ENCODE measurements at places on chromosomes 12 and 14. TPM values are rescaled to one million over a fixed set of nuclear protein-coding genes. Genes with fewer than 3 reads are reported as not detected.

DNA sequence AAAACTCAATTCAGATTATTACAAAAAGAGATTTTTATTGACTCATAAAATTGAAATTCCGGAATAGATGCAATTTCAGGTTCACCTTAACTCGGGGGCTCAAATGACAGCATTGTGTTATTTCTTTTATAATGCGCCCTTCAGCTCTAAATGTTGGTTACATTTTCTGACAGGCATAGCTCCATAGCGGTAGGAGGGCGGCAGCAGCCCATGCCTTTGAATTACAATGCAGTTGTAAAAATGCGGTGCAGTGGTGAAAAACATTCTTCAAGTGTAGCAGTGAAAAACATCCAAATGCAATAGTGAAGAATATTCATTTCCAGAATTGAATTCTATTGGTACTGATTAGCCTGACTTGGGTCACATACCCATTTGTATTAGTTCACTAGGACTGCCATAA is 215.3 kb upstream of the PKP2 start:
- no peaks in the 10 kb centered on the region for H3K27me3 ChIP-seq
- H3K36me3 ChIP-seq = no peaks in the 10 kb centered on the region
- no peak for DNase-seq
- H3K4me3 ChIP-seq = no peak overlapping the region
- no peaks in the 10 kb centered on the region for H3K4me1 ChIP-seq
- no peak overlapping the region for H3K27ac ChIP-seq

- no peaks in the 10 kb centered on the region for H3K36me3 ChIP-seq
- no peaks in the 10 kb centered on the region for H3K27me3 ChIP-seq
- H3K4me3 ChIP-seq = no peak overlapping the region
- no peaks in the 10 kb centered on the region for H3K4me1 ChIP-seq
- H3K27ac ChIP-seq = no peak overlapping the region
- no peak for DNase-seq
Observed at GRCh38 chr12:8088574-8088973, 6.5 kb downstream of the NECAP1 start.

DNA sequence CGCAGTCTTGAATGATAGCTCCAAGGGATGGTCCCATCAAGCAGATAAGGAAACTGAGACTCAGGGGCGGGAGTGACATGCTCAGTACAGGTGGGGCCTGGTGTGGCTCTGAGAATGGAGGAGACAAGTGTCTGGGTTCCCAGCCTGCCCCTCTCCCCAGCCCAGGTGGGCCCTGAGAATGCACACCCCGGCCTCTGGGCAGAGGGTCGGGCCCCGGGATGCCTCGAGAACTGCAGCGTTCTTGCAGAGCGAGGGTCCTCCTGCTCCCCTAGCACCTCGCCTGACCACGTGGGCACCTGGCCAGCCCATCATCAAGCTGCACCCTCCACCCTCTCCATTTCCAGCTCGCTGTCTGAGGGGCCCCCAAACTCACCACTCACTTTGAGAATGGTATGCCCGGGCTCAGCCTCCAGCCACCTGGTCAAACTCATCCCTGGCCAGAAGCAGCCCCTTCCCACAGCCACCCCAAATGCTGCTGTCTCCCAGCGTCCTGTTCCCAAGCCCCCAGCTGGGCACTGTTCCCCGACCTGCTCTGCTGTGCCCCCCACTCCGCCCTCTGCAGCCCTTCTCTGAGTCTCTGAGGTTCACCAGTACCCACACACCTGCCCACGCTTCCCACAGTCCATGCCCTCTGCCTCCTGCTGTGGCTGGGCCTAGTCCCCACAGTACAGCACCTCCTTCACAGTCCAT is 44.3 kb downstream of the CYP46A1 start:
- DNase-seq = no peak
- H3K27me3 ChIP-seq = no peaks in the 10 kb centered on the region
- peaks cover 10% of the 10 kb centered on the region for H3K4me1 ChIP-seq

GRCh38 chr12:24719293-24719721 is 229.6 kb downstream of the BCAT1 start:
- no peaks in the 10 kb centered on the region for H3K27me3 ChIP-seq
- H3K4me1 ChIP-seq = peaks cover 20% of the 10 kb centered on the region
- no peaks in the 10 kb centered on the region for H3K36me3 ChIP-seq
- no peak overlapping the region for H3K4me3 ChIP-seq
- DNase-seq = no peak
- no peak overlapping the region for H3K27ac ChIP-seq

GRCh38 chr12:111597831-111598636 is 1.1 kb downstream of the ATXN2 start:
- peaks cover 22% of the 10 kb centered on the region for H3K4me1 ChIP-seq
- peak; percentile 50 for DNase-seq
- H3K4me3 ChIP-seq = peak overlapping the region; percentile 96

- no peak overlapping the region for H3K4me3 ChIP-seq
- no peaks in the 10 kb centered on the region for H3K4me1 ChIP-seq
- H3K27me3 ChIP-seq = no peaks in the 10 kb centered on the region
- DNase-seq = no peak
Observed at GRCh38 chr12:113266106-113266895, 45.0 kb downstream of the TPCN1 start.

DNA sequence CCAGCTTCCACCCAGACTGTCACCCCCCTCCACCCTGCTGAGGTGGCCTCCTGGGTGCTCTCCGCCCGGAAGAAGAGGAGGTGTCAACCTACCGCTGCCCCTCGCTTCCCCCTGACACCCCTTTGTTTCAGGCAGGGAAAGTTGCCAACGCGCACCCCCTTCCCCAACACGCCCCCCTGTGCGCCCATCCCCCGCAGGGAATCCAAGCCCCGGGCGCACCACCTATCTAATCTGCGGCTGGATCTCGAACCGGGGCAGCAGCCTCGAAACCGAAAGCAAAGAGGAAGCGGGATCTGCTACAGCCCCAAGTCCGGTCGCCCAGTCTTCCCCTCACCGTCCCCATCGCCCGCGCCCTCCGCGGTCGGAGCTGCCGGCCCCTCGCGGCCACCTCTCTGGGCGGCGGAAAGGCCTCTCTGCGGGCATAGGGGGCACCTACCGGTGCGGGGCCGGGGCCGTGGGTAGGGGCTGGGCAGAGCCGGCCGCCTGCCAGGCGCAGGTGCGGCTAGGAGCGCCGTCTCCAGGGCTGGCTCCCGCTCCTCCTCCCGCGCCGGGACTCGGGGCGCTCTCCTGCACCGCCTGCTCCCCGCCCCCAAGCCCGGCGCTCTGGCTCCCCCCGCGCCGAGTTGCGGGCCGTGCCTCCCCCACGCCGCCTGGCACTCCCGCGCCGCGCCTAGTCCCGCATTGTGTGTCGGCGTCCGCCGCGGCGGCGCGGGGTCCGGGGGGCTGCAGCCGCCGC is 18.3 kb upstream of the PLEKHH1 start:
- H3K4me3 ChIP-seq = peak overlapping the region; percentile 52
- no peak overlapping the region for H3K27ac ChIP-seq
- H3K4me1 ChIP-seq = peaks cover 4% of the 10 kb centered on the region
- DNase-seq = peak; percentile 34
- H3K36me3 ChIP-seq = no peaks in the 10 kb centered on the region

DNA sequence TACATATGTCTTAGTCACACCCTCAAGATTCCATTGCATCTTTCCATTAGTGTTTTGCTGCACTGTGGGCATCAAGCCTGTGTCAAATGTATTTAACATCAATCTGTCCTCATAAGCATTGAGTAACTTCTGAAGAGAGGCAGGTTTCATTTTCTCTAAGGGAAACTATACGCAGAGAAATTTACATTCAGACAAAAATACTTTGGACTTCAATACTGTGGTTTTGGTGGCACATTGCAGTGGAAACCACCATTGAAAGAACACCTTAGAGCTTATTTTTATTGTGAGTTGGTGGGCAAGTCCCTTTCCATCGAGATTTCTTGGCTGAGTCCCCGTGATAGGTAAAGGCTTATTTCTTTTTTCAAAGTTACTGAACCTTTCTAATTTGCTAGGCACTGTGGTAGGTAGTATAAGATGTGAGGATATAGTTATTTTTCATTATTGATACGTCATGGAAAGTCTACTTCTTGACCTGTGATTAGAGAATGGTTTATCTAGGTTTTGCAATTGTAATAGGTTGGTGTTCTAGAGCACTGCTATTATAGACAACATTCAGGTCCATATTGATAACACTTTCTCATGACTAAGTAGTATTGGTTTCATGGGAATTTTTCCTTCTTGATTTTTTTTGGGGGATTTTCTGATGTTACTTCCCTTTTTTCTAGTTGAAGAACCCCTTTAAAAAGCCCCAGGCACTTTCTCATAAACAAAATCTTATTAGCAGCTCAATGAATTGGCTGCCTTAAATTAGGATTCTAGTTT is 81.9 kb downstream of the CFAP54 start:
- H3K27ac ChIP-seq = no peak overlapping the region
- H3K27me3 ChIP-seq = no peaks in the 10 kb centered on the region
- H3K36me3 ChIP-seq = no peaks in the 10 kb centered on the region
- no peaks in the 10 kb centered on the region for H3K4me1 ChIP-seq

DNA sequence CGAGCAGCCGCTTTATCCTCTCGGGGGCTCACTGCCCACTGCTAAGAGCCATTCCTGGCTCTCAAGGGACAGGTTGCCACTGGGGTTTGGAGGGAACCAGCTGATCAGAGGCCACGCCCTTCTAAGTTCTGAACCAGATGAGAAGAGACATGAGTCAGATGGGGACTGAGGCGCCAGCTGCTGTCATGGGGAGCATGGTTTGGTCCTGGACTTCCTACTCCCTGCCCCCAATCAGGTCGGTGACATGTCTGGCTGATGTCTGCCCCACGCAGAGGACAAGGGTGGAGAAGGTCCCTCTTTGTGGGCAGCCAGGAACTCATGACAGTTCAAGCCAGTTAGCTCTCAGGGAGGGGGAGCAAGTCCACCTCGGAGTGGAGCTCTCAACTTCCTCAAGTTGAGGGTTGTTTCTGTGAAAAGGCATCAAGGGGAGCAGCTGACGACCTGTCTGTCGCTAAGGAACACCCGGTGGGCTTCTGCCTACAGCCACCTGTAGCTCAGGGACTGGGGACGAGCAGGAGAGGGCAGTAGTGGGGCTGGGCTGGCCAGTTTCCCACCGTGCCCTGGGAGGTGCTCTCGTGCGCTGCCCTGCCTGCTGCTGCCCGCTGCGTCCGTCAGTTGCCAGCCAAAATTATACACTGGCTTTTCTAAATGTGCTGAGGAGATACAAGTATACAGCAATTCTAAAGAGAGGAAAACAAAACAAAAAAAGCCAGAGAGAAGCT is 20.5 kb downstream of the PSMC1 start:
- H3K36me3 ChIP-seq = no peaks in the 10 kb centered on the region
- peak overlapping the region; percentile 23 for H3K27ac ChIP-seq
- no peak for DNase-seq
- no peak overlapping the region for H3K4me3 ChIP-seq
- H3K27me3 ChIP-seq = no peaks in the 10 kb centered on the region

DNA sequence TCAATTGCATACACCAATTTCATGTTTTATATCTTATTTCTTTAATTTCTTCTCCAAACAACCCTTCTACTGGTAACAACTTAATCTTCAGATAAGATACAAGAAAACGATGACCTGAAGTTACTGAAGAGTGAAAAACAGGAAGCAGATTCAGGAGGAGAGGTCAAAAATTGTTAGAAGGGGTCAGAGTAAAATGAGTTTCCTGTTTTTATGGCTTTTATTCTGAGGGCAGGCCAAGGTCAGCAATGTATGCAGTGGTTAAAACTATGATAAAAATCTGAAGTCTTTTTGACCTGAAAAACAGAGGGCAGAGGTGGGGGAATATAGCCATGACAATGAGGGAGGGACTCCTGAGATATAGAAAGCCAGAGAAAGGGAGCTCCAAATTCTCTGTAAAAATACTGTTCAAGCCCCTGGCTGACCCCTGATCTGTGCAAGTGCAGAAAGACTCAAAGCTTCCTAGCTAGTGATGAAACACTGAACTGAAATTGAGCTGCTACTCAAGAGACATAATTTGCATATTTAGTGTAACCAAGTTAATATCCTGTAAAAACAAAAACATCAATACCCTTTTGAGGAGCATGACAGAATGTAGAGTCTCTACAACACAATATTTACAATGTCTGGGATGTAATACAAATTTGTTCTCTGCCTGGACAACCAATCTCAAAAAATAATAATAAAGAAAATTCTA is 514.3 kb upstream of the SEL1L start:
- H3K36me3 ChIP-seq = no peaks in the 10 kb centered on the region
- no peaks in the 10 kb centered on the region for H3K4me1 ChIP-seq
- H3K4me3 ChIP-seq = no peak overlapping the region
- no peaks in the 10 kb centered on the region for H3K27me3 ChIP-seq

DNA sequence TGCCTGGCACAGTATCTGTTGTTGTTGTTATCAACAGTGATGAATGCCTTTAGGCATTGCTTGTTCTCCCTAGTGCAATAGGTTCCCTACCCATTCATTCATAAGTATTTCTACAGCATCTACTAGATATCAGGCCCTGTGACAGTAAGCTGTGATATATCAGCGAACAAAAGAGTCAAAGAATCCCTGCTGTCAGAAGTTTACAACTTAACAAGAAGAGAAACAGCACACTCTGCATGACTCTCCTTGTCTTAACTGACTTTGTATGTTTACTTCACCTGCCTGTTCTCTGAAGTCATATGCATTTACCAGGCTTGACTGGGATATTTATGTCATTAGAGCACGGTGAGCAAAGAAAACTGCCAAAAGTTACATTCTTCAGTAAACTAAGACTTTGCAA is 452.2 kb upstream of the RPL10L start:
- H3K27me3 ChIP-seq = no peaks in the 10 kb centered on the region
- H3K27ac ChIP-seq = no peak overlapping the region
- H3K4me3 ChIP-seq = no peak overlapping the region

GRCh38 chr12:65561798-65562382 is 262.4 kb upstream of the HMGA2 start:
- H3K27me3 ChIP-seq = no peaks in the 10 kb centered on the region
- peaks cover 16% of the 10 kb centered on the region for H3K4me1 ChIP-seq
- no peak overlapping the region for H3K27ac ChIP-seq
- no peak overlapping the region for H3K4me3 ChIP-seq
- no peaks in the 10 kb centered on the region for H3K36me3 ChIP-seq

GRCh38 chr12:45915405-45915804 is 75.0 kb downstream of the SCAF11 start:
- H3K36me3 ChIP-seq = no peaks in the 10 kb centered on the region
- H3K27ac ChIP-seq = no peak overlapping the region
- no peaks in the 10 kb centered on the region for H3K27me3 ChIP-seq
- no peak for DNase-seq
- H3K4me3 ChIP-seq = no peak overlapping the region
- no peaks in the 10 kb centered on the region for H3K4me1 ChIP-seq

- H3K4me3 ChIP-seq = no peak overlapping the region
- no peaks in the 10 kb centered on the region for H3K4me1 ChIP-seq
- DNase-seq = no peak
- H3K27me3 ChIP-seq = no peaks in the 10 kb centered on the region
- no peaks in the 10 kb centered on the region for H3K36me3 ChIP-seq
Observed at GRCh38 chr14:74308695-74309094, 6.0 kb upstream of the ABCD4 start.

DNA sequence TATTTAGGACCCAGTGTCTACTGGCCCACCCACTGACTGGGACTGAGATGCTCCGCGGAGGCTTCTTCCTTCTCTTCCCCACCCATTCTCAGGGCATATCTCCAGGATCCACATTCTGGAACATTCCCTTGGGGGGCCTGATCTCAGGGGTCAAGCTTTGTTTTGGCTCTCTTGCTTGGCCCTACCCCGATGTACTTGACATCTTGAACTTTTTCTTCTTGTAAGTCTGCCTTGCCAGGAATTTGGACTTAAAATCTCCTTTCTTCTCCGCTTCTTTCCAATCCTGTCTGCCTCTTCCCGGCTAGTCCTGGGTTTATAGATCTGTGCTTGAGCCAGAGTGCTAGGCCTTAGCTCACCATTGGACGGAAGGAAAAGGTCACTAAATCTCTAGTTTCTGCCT is 22.1 kb downstream of the DACT1 start:
- H3K36me3 ChIP-seq = no peaks in the 10 kb centered on the region
- no peak for DNase-seq
- no peak overlapping the region for H3K4me3 ChIP-seq
- H3K27ac ChIP-seq = no peak overlapping the region

ATXN2 gene
- 79.2 TPM for total RNA-seq

JKAMP gene
- 31.0 TPM for total RNA-seq

CD163 gene
- total RNA-seq = 1.4 TPM
